ENCODE measurements at places on chromosomes 5 and 9. TPM values are rescaled to one million over a fixed set of nuclear protein-coding genes. Genes with fewer than 3 reads are reported as not detected.

REEP2 gene
- 11.2 TPM for total RNA-seq

ADAMTS19 gene
- total RNA-seq: 0.33 TPM

CNTFR gene
- not detected for total RNA-seq

RNF208 gene
- 2.8 TPM for total RNA-seq

PGM5 gene
- total RNA-seq: 33.3 TPM

ATP10B gene
- total RNA-seq: 0.03 TPM

MATR3 gene
- 263 TPM for total RNA-seq

WDR38 gene
- not detected for total RNA-seq

NR2F1 gene
- total RNA-seq: 10.2 TPM

MARVELD2 gene
- 1.6 TPM for total RNA-seq

GPX3 gene
- total RNA-seq: 56.0 TPM

PCDHGA12 gene
- 46.0 TPM for total RNA-seq

DUSP1 gene
- 97.2 TPM for total RNA-seq

PFN3 gene
- total RNA-seq: not detected

Data from smooth muscle cell of the pulmonary artery (primary cell).